ENCODE measurements at places on chromosomes 4 and X.

DNA sequence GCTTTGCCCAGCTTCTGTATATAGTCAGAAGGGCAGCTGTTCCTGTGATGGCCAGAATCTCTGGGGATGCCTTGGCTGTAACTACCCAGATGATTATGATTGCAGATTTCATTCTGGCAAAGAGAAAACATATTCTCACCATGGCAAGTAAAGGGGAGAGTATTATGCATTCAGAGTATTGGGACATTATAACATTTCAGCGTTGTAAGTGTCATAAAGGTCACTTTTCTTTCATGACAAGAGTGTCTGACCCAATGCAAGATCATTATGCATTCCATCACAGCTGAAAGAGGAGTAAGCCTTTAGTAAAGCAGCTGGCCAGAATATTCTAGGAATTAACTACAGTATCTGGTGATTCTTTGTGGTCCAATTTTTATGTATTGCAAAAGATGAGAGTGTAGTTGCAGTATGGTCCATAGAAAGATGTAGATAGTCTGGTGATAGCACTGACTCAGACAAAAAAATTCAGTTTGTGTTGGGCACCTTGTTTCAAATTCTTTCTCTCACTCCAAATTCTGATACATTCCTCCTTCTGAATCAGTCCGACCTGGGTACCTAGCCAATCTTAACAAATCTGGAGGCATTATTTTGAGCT, 2366.3 kb downstream of the PCDH7 start:
- DNase-seq: no peak

DNA sequence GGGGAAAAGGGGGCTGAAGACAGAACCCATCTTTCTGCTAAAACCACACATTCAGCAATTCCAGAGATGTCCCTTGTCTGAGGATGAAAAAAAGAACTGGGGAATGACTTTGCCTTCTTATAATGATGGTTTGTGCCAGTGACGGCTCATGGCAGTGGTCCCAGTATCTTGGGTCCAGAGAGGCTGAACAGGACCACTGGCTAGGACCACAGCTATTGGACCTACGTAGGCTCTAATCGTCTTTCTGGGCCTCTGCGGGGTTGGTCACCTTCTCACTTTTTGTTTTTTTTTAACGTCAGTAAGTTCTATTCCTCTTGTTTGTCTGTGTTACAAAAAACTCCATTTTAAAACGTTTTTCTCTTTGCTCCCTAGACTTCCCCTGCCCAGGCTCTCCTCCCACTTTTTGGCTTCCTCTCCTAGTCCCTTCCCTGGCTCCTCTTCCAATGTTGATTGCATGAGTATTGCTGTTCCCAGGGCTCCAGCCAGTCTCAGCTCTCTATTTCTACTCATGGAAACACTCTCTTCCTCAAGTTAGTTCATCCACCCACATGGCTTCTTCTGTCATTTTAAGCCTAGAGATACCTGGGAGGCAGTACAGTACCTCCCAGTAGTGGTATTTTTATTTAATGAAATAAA, 52.6 kb upstream of the STX18 start:
- no peak for DNase-seq

- no peak for DNase-seq
These were observed 105.1 kb downstream of the ADRA2C start for GRCh38 chr4:3871181-3871852.

- DNase-seq: no peak
These were observed 43.5 kb upstream of the CD99 start for GRCh38 chrX:2647627-2648026.

GRCh38 chrX:146351620-146352019, 458.0 kb upstream of the CXorf51B start:
- DNase-seq: no peak
